Adipocyte (in vitro differentiated cells): ENCODE measurements at places on chromosomes 13 and 19.

DNA sequence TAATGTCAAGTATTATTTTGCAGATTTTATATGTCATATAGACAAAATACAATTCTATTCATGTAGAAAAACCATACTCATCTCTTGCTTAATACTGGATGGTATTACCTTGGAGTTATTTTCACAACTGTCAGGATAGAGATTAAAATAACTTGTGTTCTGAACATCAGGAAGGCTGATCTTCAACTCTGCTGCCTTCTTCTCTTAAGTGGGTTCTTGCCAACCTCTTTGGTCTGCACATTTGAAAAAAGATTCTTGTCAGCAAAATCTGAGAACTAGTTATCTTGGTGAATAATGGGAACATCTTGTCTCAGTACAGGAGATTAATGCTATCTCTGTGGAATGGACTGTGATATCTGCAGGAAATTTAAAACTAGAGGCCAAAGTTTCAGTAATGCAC lies 95.2 kb upstream of the FAM216B start:
- DNase-seq, result no peak

GRCh38 chr13:51955281-51955771 lies 55.9 kb downstream of the ATP7B start:
- DNase-seq, result no peak

DNA sequence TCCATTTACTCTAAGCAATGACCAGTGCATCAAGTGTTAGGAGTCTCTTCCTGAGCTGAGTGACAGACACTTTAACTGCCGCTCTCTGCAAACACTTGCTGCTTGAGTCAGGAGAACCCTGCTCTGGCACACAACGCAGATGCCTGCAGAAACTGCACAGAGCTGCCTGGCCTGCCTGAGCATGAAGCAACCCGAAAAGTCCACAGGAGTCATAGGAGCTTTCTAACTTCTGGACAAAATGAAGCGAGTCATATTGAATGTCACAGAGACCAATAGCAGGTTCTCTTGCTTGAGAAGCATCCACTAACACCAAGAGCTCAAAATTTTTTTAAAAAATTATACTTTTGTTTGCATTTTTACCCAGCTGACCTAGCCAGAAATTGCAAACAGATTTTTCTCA lies 232.4 kb downstream of the LHFPL6 start:
- peak; percentile 62 for DNase-seq

- no peak for DNase-seq
Observed at GRCh38 chr13:33195693-33196464, 89.7 kb downstream of the STARD13 start.

- DNase-seq, result no peak
Observed at GRCh38 chr19:51511353-51511752, 9.8 kb upstream of the SIGLEC12 start.

DNA sequence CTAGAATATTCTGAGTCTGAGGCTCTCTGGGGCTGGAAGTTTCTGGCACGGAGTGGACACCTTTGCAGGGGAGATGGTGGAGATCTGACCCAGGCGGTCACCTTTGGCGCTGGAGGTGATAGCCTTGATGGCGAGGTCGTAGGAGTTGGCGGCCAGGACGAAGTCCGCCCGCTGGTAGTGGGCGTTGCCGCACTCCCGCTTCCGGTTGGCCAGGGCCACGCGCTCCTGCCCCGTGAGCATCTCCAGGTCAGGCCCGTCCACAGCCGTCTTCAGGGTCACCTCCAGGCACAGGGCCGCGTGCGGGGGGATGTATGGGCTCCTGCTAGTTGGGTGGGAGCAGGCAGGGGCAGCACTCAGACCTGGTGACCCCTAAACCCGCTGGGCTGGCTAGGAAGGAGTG lies 5.3 kb downstream of the FKBP8 start:
- DNase-seq, result no peak

DNA sequence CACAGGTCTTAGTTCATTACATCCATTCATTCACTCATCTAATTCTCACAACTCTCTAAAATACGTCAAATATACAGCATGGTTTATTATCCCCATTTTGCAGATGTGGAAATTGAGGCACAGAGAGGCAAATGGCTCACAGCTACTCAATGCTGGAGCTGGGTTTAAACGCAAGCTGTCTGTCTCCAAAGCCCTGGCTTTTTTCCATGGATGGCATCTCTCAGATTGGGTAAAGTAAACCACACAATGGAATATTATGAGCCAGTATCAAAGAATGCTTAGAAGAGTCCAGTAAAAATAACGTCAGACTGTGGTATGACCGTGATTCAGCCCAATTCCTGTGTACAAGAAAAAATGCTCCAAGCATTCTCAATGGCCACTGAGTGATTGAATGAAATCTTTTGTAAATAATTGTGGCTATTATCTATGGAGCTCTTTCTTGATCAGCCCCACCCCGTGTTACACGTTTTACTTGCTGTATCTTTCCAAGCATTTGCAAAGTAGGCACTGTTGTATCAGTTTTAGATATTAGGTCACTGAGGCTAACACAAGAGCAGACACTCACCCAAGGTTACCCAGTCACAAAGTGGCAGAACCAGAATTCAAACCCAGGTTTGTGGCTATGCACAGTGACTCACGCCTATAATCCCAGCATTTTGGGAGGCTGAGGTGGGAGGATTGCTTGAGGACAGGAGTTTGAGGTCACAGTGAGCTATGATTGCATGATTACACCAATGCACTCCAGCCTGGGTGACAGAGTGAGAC lies 5.5 kb upstream of the ACP7 start:
- peak; percentile 92 for DNase-seq
